ENCODE measurements at places on chromosomes 7 and 10. TPM values are rescaled to one million over a fixed set of nuclear protein-coding genes. Genes with fewer than 3 reads are reported as not detected.

- no peak for DNase-seq
Observed at GRCh38 chr10:77463499-77463898, 174.1 kb downstream of the KCNMA1 start.

DNA sequence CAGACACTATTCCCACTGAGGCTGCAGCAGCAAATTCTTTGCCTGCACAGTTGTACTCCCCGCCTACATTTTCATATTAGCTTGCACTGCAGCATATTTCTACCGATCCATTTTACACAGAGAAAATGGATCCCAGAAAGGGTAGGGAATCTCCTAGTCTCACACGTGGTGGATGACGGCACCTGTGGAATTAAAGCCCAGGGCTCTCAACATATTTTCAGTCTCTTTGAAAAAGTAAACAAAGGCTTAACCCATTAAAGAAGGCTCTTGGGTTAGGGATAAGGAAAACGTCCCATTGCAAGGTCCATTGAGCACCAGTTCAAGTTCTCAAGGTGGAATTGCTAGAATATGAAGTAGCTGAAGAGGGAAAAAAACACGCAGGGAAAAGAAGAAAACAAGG, 49.4 kb upstream of the FOXI2 start:
- DNase-seq = no peak

DNA sequence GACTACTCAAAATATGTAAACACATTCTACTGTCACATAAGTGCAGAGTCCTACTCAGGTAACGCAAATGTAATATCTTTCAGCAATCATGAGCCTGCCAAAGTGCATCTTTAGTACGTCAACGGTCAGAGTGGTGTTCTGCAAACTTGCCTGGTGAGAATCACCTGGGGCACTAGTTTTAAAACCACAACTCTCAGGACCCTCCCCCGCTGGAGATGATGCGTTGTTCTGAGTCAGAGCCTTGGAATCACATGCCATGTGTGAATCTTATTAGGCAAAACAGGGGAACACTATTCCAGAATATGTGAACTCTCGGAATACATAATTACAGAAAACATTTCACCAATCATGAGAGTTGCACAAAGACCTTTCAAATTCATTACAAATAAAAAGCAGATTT, 115.7 kb downstream of the TPK1 start:
- DNase-seq = no peak

GRCh38 chr10:131775433-131775832, 125.4 kb upstream of the PPP2R2D start:
- no peak for DNase-seq

The GAD2 gene
- not detected for total RNA-seq

GRCh38 chr10:92990615-92991014, 70.0 kb upstream of the CYP26C1 start:
- DNase-seq = peak; percentile 61

GRCh38 chr10:54576541-54576940, 224.5 kb downstream of the PCDH15 start:
- no peak for DNase-seq

- DNase-seq = no peak
Observed at GRCh38 chr7:39069896-39070881, 92.5 kb downstream of the POU6F2 start.

The MORN4 gene
- total RNA-seq = 5.3 TPM

DNA sequence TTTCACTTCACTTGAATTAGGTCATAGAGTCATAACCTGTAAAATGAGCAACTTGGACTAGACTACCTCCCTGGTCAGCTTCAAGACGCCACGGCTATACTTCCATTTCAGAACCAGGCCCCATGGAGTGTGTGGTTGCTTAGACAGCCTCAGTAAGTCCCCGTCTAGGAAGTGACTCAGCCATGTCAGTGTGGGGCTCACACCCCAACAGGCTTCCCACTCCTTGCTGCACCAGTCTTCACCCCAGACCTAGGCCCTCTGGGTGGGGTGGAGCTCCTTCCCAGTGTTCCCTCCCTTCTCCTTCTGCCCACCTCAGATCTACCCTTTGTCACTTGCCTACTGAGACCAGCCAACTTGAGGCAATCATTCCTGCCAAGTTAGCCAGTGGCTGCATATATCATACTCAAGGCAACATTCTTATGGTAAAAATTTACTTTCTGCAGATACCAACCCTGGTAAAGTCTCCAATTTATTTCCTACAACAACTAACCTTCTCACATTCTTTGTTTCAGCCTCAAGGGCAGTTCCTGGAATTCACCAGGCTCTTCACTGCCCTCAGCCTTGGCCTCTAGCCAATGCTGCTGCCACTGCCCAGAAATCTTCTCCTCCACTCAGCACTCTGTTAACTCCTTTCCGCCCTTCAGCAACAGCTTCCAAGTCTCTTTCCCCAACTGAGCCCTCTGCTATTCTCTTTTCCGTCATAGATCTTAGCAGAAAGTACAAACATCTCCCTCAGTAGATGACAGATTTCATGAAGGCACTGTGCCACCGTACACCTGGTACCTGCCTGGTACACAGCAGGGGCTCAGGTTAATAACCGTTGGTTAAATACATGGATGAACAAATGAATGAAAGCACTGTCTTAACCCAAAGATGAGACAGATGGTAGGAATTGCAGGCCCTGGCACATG, 31.3 kb upstream of the ZNRF2 start:
- peak; percentile 12 for DNase-seq

GRCh38 chr7:26307226-26307625, 15.6 kb downstream of the SNX10 start:
- DNase-seq = no peak

The FAM25A gene
- not detected for total RNA-seq

The LRMDA gene
- not detected for total RNA-seq

DNA sequence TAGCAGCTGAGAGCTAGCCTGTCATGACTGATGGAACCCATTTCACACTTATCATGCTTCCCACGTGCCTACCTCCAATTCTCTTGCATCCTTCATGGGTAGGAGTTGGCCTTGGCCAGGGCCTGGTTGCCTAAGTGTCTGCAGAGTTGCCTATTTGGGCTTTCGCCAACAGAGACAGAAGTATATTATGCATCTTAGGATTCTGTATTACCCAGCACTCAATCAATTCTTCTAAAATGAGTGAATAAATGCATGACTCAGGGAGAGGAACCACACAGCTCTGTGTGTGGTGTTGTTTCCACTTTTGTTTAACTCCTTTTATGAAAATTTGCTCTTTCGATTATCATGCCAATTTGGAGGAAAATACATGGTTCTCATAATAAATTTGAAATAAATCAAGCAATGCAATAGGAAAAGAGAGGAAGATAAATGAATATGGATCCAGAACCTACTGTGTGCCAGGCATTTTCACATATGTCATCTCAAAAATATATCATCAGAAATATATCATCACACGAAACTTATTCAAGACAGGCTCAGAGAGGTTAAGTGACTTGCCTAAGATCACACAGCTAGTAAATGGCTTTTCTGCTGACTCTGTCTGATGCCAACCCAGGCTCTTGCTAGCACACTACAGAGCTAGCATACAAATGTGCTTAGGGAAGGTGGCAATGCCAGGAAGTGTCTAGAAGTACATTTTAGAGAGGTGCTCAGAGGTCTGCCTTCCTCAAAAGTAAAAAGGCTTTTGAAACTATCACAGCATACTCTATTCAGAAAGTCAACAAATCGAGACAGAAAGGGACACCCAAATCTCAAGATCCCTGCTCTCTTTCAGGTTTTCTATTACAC, 9.5 kb upstream of the HABP2 start:
- no peak for DNase-seq

DNA sequence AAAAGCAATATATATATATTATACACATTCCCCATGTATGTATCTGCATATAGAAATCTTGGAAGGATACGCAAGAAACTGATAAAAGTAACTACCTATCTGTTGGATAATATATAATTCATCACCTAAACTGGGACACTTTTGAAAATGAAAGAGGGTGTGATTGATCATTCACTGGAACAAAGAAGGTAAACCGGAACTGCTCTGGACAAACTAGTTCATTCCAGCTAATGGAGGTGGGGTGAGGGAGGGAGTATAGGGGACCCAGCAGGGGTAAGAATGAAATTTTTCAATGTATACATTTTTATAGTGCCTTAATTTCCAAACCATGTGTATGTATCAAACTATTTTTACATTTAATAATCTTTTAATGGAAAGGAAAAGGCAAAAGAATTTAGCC, 25.6 kb downstream of the SORBS1 start:
- no peak for DNase-seq

GRCh38 chr10:101246639-101247038, 17.4 kb upstream of the LBX1 start:
- no peak for DNase-seq

The OR2A5 gene
- not detected for total RNA-seq

The RET gene
- 0.19 TPM for total RNA-seq

The GPR37 gene
- total RNA-seq = not detected

DNA sequence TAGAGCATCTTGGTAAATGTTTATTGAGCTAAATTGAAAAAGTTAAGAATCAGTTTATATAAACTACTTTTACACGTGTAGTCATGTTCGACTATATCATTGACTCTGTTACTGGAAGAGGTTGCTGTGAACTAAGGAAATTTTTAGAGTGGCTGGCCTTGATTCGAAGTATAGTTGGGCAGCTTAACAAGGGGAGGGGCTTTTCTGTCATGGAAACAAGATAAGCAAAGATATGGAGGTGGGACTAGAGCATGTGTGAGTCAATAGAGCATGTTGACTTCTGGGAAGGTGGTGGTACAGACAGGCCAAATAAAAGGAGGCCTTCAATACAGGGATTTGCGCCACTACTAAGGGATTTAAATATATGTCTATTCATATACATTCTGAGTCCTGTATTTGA, 7.6 kb downstream of the ATP5F1C start:
- DNase-seq = no peak

- DNase-seq = peak; percentile 62
Observed at GRCh38 chr7:37284805-37285231, 163.8 kb downstream of the ELMO1 start.

The NEUROG3 gene
- 0.18 TPM for total RNA-seq

DNA sequence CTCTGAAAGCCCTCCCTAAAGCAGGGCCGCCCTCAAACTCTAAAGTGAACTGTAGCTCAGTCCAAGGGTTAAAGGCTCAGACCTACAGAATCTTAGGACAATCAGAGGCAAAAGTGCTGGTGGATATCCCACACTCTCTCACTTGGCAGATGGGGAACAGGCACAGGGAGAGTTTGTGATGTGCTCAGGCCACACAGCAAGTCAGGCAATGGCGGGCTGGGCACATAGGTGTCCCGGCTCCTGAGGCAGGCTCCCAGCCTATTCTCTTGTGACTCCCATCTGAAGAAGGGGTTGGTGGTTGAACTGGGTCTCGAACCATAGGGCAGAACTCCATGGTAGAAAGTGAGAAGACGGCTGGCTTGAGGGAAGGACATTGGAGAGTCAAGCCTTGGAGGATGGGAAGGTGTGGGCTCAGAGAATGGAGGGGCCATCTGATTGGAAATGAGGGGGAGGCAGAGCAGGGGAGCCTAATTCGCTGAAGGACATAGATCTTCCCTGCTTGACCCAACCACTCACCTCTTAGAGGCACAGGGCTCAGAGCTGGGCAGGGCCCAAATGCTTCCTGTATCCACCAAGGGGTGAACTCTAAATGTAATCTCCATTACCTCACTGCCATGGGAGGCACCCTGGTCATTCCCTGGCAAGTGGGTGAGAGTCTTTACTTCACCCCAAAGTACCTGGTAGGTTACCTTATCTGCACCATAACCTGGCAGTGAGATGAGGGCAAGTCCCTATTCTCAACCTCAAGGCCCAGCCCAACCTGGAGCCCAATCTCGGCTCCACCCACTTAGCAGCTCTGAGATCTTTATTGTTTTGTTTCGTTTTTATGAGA, 4.9 kb upstream of the ZMIZ1 start:
- peak; percentile 24 for DNase-seq

DNA sequence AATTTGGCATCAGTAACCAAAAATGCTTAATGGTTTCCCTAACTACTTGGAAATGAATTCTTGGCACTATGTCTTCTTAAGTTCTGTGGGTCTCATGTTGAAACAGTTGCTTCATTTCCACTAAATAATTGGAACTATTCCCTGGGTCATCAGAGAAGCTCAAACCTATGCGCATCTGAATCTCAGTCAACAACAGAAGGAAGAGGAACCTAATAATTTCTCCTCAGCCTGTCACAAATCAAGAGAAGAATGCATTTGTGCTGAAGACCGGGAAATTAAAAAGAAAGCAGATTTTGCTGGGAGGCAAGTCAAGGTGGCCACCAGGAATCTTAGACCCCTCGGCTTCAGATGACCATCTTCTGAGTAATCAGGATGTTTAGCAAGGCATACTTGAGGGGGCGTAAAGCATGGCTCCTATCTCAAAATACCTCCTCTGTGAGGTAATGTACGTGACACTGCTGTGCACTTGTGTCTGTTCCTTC, 41.4 kb downstream of the TOMM7 start:
- no peak for DNase-seq

The CDNF gene
- total RNA-seq = 2.5 TPM
